Sigmoid colon (tissue), 7 donors: ENCODE measurements at places on chromosomes 13 and 19. TPM values are rescaled to one million over a fixed set of nuclear protein-coding genes. Genes with fewer than 3 reads are reported as not detected.

DNA sequence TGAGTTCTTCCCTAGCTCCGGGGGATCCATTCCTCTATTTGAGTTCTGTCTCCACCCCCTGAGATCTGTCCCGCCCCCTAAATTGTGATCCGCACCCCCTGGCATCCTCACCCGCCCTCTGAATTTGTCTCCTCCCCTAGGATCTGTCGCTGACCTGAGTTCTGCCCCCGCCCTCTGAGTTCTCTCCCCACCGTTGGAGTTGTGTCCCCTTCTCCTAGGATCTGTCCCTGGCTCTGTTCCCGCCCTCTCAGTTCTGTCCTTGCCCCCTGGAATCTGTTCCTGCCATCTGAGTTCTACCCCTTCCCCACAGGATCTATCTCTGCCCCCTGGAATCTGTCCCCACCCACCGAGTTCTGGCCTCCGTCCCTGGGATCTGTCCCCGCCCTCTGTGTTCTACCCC, 1.0 kb upstream of the SLC17A7 start:
- peak; percentile 86 for DNase-seq

GRCh38 chr13:28545583-28546333, 50.8 kb upstream of the FLT1 start:
- no peak for DNase-seq

DNA sequence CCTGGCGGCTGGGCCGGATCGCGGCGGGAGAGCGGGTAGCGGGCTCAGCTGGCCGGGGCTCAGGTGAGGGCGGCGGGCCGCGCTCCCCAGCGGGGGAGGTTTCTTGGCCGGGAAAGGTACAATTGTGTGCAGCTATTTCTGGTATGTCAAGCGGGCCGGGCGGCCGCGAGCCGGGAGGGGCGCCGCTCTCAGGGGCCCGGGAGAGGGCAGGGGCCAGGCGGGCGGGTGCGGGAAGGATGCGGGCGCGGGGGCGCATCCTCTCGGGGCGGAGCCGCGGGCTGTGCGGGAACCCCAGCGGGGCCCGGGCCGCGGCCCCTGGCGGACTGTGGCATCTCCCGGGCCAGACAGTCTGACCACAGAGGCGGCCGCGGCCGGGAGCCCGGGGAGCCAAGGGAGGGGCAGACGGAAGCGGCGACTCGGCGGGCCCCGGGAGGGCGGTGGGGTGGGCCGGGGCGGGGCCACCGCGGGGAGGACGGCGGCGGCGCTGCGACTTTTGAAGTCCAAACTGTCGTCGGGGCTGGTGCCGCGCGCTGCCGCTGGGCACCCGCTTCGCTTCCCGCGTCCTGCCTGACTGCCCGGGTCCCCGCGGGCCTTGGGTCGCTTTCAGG, at the start of gene LMO7:
Gene LMO7, plus strand, starts transcription at position 503 of the 608 bp plus-strand sequence. CDS start 328 bp downstream, outside the sequence.
- DNase-seq, result peak; percentile 70

- no peak for DNase-seq
Observed at GRCh38 chr19:34475026-34475974, 6.3 kb upstream of the WTIP start.

GRCh38 chr19:4130744-4131438, 7.0 kb upstream of the MAP2K2 start:
- no peak for DNase-seq

- no peak for DNase-seq
Observed at GRCh38 chr19:58394821-58395219, 636 bp upstream of the RNF225 start.

- no peak for DNase-seq
Observed at GRCh38 chr19:39558624-39559117, 18.7 kb upstream of the EID2 start.

DNA sequence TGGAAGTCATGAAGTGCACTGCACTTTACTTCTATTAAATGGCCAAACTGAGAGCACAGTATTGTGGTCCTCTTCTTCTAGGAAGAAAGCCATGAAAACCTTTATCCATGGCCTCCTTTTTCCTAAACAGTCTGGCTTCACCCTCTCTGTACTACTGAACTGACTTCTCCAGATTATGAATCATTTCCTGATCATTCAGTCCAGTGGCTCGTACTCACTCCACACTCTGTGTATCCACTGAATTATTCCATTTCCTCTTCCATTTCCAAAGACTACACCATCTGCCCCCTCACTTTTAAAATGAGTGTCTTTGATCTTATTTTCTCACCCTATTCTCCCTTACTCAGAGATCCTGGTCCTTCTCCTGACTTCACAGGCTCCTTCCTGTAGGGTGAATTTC, 29.7 kb upstream of the FREM2 start:
- no peak for DNase-seq

DNA sequence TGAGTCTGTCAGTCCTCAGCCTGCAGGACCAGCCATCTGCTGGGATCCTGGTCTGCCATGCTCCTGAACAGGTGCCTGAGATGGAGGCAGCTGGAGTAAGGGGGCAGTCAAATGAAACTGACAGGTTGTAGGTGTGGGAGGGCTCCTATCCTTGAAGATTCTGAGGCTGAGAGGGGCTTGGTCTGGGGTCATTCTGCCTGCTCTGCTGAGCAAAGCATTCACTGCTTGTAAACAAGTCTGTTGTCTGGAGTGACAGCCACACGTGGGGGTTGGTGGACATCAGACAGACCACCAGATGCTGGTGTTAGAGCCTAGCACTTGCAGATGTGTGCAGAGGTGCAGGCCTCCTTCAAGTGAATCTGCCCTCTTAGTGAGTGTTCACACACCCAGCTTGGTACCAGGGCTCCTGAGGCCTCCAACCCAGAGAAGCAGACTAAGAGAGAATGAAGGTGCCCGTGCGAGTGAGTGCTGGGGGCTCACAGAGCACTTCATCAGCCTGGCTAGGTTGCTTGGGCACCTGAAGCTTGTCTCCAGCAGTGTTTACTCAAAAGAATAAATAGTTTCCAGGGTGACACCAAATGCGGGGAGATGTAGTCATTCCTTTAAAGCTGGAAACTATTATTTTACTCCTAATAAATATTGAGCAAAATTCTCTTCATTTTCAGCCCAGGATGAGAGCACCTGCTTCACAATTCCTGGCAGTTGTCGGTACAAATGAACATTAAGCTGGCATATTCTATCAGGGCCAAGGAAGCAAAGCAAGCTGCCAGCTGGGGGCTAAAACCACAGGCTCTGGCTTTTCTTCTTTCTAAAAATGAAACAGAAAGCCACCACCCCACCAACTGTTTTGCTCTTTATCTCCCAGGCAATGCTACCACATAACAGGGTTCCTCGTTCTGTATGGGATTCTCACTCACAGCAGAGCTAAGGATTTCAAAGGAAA, 82.3 kb downstream of the RNASEH2B start:
- no peak for DNase-seq

GRCh38 chr19:8361921-8362793, 1.8 kb upstream of the ANGPTL4 start:
- DNase-seq, result peak; percentile 99

DNA sequence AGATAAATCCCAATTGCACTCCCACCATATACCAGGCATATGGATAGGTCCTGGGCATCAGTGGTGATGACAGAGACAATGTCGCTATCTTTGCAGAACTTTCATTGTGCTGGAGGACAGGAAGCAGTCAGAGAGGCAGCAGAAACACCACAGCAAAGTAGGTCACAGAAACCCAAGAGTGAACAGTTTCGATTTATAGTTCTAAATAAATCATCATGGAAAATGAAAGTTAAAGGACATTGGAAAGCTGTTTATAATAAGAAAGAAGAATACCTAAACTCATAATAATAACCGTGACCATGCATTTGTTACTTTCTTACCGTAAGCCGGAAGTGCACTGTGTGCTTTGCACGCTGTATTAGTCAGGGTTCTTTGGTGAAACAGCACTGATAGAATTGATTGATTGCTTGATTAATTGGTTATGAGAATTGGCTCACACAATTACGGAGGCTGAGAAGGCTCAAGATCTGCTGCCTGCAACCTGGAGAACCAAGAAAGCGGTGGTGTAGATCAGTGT, 38.9 kb downstream of the ALOX5AP start:
- no peak for DNase-seq

- DNase-seq, result no peak
Observed at GRCh38 chr19:16418597-16418962, 53.2 kb downstream of the EPS15L1 start.

GRCh38 chr19:40398417-40399131, 8.6 kb upstream of the HIPK4 start:
- no peak for DNase-seq

GRCh38 chr19:30253581-30253996, 118.6 kb upstream of the ZNF536 start:
- DNase-seq, result no peak

DNA sequence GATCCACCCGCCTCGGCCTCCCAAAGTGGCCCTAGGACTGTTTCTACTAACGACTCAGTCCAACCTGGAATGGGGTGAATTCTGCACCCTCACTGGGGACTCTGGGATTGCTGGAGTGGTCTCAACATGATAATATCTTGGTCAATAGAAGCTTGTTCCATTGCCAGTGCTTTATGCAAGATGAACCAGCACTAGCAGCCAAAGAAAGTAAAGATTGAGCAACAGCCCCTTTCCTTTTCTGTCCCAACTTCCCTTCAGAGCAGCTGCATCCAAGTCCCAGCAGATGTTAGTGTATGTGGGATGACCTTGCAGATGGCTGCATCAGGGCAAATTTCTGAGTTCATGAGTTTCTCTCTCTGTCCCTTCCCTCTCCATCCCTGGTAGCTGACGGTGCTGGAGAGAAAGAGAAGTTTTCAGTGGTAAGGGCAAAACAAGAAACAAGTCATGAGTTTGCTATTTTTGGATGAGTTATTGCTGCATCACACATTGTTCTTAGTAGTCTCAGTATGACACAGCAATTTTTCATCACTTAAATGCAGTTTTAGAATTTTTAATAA, 183.6 kb upstream of the EDNRB start:
- DNase-seq, result peak; percentile 64

DNA sequence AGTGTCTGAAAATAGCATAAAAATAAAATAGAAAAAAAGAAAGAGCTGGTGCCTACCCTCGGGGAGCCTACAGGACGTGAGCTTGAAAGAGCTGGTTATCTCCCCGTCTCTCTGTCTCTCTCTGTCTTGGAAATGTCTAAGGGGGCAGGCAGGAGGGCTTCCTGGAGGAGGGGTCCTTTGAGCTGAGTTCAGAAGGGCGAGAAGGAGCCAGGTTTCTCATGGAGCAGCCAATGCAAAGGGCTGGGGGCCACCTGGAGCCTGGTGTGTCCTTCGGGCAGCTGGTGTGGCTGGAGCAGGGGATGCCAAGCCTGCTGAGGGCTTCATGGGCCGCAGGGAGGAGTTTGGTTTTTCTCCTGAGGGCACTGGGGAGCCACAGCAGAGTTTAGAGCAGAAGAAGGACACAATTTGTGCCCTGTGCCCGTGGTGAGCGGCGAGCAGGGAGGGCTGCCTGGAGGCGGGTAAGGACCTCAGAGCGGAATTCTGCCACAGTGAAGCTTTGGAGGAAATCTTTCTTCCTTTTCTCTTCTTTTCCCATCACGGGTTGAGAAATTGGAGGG, 38.7 kb downstream of the EFNA2 start:
- no peak for DNase-seq

GRCh38 chr13:42574435-42575311, 721 bp downstream of the TNFSF11 start:
- no peak for DNase-seq

GRCh38 chr19:35120898-35121297, 5.3 kb downstream of the FXYD3 start:
- DNase-seq, result no peak

GRCh38 chr19:35328851-35329285, at the start of gene CD22:
TSS of gene CD22 (plus strand) at chr19:35329187. CDS start at chr19:35332041, 2,854 bp downstream.
- no peak for DNase-seq

DNA sequence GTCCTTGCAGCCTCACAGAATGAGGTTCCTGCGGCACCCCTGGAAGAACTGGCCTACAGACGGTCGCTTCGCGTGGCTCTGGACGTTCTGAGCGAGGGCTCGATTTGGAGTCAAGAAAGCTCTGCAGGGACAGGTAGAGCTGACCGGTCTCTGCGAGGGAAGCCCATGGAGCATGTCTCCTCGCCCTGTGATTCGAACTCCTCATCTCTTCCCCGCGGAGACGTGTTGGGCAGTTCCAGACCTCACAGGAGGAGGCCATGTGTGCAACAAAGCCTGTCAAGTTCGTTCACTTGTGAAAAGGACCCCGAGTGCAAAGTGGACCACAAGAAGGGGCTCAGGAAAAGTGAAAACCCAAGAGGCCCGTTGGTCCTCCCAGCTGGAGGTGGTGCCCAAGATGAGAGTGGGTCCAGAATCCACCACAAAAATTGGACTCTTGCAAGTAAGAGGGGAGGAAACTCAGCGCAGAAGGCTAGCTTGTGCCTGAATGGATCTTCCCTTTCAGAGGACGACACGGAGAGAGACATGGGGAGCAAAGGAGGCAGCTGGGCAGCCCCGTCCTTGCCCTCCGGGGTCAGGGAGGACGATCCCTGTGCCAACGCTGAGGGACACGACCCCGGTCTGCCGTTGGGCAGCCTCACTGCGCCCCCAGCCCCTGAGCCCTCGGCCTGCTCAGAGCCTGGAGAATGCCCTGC, 23.4 kb upstream of the NDUFS7 start:
- no peak for DNase-seq

- no peak for DNase-seq
Observed at GRCh38 chr19:18636969-18637629, at the start of gene KLHL26. TSS of gene KLHL26 (plus strand) at chr19:18637028. CDS start at chr19:18637055, 27 bp downstream.

DNA sequence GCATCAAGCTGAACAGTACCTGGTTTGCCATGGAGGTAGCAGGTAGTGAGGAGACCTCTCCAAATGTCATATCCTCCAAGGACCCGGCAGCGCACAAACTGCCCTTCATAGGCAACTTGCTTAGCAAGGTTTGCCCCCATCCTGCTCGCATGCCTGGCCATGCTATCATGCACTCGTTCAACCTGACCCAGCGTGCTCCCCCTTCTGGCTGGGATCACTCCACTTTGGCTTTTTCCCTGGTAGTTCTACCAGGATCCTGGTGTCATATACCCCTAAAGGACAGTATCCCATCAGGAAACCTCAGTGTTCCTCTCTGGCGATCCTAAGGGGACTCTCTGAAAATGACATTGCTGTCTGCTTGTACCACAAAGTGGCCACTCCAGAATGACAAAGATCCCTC, 38.6 kb upstream of the ZNF30 start:
- no peak for DNase-seq

The HNRNPL gene
- polyA plus RNA-seq, result 206 TPM

The CD209 gene
- polyA plus RNA-seq, result 12.3 TPM

The PRSS57 gene
- polyA plus RNA-seq, result not detected

The SLC8A2 gene
- polyA plus RNA-seq, result 1.1 TPM

The CASP14 gene
- not detected for polyA plus RNA-seq

The ZFR2 gene
- polyA plus RNA-seq, result not detected

The PRX gene
- 0.69 TPM for polyA plus RNA-seq

The NCR1 gene
- not detected for polyA plus RNA-seq

The ATP4B gene
- not detected for polyA plus RNA-seq

The KEAP1 gene
- 50.5 TPM for polyA plus RNA-seq

The CTXN1 gene
- polyA plus RNA-seq, result 0.92 TPM

The KHSRP gene
- polyA plus RNA-seq, result 127 TPM

The PNMA8B gene
- polyA plus RNA-seq, result 0.95 TPM
